Peyer's patch (tissue), 4 donors: ENCODE measurements at places on chromosomes 6 and 20. TPM values are rescaled to one million over a fixed set of nuclear protein-coding genes. Genes with fewer than 3 reads are reported as not detected.

DNA sequence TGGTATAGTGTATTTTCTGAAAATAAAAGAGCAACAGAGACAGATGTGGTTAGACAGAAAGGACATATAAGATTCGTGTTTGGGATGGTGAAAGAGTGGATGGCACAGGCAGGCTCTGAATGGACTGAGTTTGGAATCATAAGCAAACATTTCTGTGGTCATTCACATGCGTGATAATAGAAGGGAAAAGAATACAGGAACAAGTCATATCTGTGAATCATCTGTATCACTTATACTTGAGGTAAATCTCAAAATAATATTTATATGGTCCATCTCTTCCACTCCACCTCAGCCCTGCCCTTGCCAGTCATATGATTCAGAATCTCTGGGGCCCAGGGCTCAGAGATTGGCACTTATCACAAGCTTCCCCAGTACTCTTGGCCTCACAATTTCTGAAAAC, 535.1 kb downstream of the BCKDHB start:
- no peaks in the 10 kb centered on the region for H3K4me1 ChIP-seq
- no peak overlapping the region for H3K27ac ChIP-seq
- H3K4me3 ChIP-seq = no peak overlapping the region
- no peaks in the 10 kb centered on the region for H3K27me3 ChIP-seq
- no peaks in the 10 kb centered on the region for H3K36me3 ChIP-seq

Gene CFAP61
- not detected for total RNA-seq

- peak overlapping the region; percentile 66 for H3K27ac ChIP-seq
- H3K36me3 ChIP-seq = no peaks in the 10 kb centered on the region
- no peaks in the 10 kb centered on the region for H3K27me3 ChIP-seq
- no peak overlapping the region for H3K4me3 ChIP-seq
- H3K4me1 ChIP-seq = peaks cover 6% of the 10 kb centered on the region
- no peak for DNase-seq
Measured at GRCh38 chr6:56524891-56525703, 117.6 kb downstream of the DST start.

Gene OOEP
- not detected for total RNA-seq

- H3K27me3 ChIP-seq = no peaks in the 10 kb centered on the region
- H3K36me3 ChIP-seq = no peaks in the 10 kb centered on the region
- H3K4me1 ChIP-seq = no peaks in the 10 kb centered on the region
- DNase-seq = no peak
- no peak overlapping the region for H3K27ac ChIP-seq
- H3K4me3 ChIP-seq = no peak overlapping the region
Measured at GRCh38 chr6:11584244-11584643, 46.7 kb downstream of the TMEM170B start.

Gene RBBP8NL
- total RNA-seq = 26.7 TPM

GRCh38 chr20:56428410-56428809, 16.4 kb downstream of the CASS4 start:
- no peaks in the 10 kb centered on the region for H3K36me3 ChIP-seq
- peaks cover 3% of the 10 kb centered on the region for H3K4me1 ChIP-seq
- DNase-seq = no peak

- H3K27ac ChIP-seq = no peak overlapping the region
- no peaks in the 10 kb centered on the region for H3K4me1 ChIP-seq
- H3K36me3 ChIP-seq = no peaks in the 10 kb centered on the region
Measured at GRCh38 chr6:124758663-124759062, 203.6 kb upstream of the RNF217 start.

Gene FGD2
- 2.5 TPM for total RNA-seq

Gene RPS21
- total RNA-seq = 696 TPM

GRCh38 chr6:125073071-125073470, 80.5 kb upstream of the TPD52L1 start:
- no peaks in the 10 kb centered on the region for H3K36me3 ChIP-seq
- H3K4me1 ChIP-seq = no peaks in the 10 kb centered on the region
- H3K27ac ChIP-seq = no peak overlapping the region
- no peak overlapping the region for H3K4me3 ChIP-seq

Gene ADAT2
- total RNA-seq = 11.3 TPM

- no peak overlapping the region for H3K4me3 ChIP-seq
- no peak overlapping the region for H3K27ac ChIP-seq
- DNase-seq = no peak
- H3K27me3 ChIP-seq = no peaks in the 10 kb centered on the region
- H3K36me3 ChIP-seq = no peaks in the 10 kb centered on the region
- H3K4me1 ChIP-seq = no peaks in the 10 kb centered on the region
Measured at GRCh38 chr6:38730140-38730862, 15.2 kb downstream of the DNAH8 start.

DNA sequence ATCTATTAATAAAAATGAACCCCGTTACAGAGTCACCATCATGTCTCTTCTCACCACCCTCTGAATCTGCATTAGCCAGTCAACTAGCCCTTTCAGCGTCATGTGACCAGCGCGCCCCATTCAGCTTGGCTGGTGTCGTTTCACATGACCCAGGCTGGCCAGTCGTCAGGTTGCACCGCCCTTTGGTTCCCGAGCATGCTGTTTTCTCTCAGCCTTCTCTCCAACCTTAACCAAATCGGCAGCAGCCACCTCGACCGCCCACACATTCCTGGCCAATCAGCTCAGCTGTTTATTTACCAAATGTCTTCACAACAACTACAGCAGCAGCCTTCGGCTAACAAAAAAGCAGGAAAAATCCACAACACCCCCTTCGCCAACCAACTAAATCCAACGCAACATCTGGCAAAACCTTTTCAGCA, 5.6 kb downstream of the SRSF3 start:
- H3K4me1 ChIP-seq = peaks cover 76% of the 10 kb centered on the region
- H3K36me3 ChIP-seq = no peaks in the 10 kb centered on the region
- H3K27me3 ChIP-seq = no peaks in the 10 kb centered on the region

DNA sequence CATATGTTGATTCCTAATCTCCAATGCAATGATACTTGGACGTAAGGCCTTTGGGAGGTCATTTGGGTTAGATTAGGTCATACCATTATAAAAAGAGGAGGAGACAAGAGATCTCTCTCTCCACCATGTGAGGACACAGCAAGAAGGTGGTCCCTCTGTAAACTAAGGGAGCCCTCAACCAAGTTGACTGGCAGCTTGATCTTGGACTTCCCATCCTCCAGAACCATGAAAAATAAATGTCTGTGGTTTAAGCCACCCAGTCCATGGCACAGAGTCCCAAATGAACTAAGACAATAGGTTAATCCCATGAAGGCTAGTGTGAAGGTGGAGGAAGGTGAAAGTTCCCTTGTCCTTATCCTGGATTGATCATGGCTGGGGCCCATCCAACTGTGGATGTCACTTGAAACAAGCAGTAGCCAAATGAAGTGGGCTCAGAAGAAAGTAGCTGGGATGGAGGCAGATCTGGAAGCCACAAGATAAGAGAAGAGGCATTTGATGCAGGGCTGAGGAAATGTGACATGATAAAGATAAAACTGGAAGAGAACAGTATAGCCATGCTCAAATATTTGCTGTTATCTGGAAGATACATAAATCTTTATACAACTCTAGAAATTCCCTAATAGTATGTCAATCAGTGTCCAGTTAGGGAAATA, 99.9 kb downstream of the BANF2 start:
- no peak overlapping the region for H3K27ac ChIP-seq
- H3K27me3 ChIP-seq = no peaks in the 10 kb centered on the region
- H3K4me3 ChIP-seq = no peak overlapping the region
- no peaks in the 10 kb centered on the region for H3K36me3 ChIP-seq
- DNase-seq = no peak

- no peaks in the 10 kb centered on the region for H3K36me3 ChIP-seq
- H3K4me1 ChIP-seq = no peaks in the 10 kb centered on the region
- no peaks in the 10 kb centered on the region for H3K27me3 ChIP-seq
- DNase-seq = no peak
- no peak overlapping the region for H3K27ac ChIP-seq
- H3K4me3 ChIP-seq = no peak overlapping the region
Measured at GRCh38 chr6:53921639-53922038, 126.8 kb downstream of the LRRC1 start.

Gene MAS1
- total RNA-seq = not detected

Gene EPPIN
- not detected for total RNA-seq

Gene CCN2
- 28.7 TPM for total RNA-seq

- no peaks in the 10 kb centered on the region for H3K4me1 ChIP-seq
- H3K4me3 ChIP-seq = no peak overlapping the region
- no peaks in the 10 kb centered on the region for H3K36me3 ChIP-seq
Measured at GRCh38 chr20:859751-860231, 26.3 kb downstream of the FAM110A start.

DNA sequence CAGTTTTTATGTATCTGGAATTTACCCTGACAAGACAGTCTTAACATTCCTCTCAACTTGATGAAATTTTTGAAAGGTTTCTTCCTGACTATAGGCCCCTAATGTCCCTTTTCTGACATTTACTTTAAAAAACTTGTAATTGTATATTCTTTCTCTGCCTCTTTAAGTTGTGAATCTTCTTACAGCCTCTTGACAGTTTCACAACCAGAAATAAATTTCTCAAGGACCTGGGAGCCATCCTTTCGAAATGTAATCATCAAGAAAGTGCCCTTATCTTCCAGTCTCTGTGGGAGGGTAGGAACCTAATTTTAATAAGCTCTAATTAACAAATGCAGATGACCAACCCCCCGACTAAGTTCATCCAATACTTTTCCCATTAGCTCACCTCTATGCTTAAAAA, 403.6 kb upstream of the GJE1 start:
- no peaks in the 10 kb centered on the region for H3K27me3 ChIP-seq
- no peaks in the 10 kb centered on the region for H3K4me1 ChIP-seq
- no peak overlapping the region for H3K4me3 ChIP-seq
- H3K36me3 ChIP-seq = no peaks in the 10 kb centered on the region
- no peak for DNase-seq
- no peak overlapping the region for H3K27ac ChIP-seq

DNA sequence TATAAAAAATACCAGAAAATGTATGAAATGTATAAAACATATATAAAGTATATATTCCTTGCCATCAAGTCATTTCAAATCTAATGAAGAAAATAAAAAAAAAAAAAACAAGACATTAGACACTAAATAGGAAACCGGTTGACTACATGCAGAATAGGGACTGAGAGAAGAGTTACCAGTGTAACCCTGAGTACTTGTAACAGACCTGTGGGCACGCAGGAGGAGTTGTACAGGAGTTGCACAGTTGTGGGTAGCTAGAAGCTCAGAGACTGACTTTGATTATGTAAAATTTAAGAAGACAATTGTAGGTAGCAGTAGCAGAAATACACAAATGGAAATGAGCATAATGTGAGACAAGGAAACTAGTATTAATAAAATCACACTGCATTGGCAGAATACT, 112.4 kb upstream of the DST start:
- no peaks in the 10 kb centered on the region for H3K4me1 ChIP-seq
- H3K27ac ChIP-seq = no peak overlapping the region
- no peaks in the 10 kb centered on the region for H3K27me3 ChIP-seq
- no peaks in the 10 kb centered on the region for H3K36me3 ChIP-seq
- H3K4me3 ChIP-seq = no peak overlapping the region

DNA sequence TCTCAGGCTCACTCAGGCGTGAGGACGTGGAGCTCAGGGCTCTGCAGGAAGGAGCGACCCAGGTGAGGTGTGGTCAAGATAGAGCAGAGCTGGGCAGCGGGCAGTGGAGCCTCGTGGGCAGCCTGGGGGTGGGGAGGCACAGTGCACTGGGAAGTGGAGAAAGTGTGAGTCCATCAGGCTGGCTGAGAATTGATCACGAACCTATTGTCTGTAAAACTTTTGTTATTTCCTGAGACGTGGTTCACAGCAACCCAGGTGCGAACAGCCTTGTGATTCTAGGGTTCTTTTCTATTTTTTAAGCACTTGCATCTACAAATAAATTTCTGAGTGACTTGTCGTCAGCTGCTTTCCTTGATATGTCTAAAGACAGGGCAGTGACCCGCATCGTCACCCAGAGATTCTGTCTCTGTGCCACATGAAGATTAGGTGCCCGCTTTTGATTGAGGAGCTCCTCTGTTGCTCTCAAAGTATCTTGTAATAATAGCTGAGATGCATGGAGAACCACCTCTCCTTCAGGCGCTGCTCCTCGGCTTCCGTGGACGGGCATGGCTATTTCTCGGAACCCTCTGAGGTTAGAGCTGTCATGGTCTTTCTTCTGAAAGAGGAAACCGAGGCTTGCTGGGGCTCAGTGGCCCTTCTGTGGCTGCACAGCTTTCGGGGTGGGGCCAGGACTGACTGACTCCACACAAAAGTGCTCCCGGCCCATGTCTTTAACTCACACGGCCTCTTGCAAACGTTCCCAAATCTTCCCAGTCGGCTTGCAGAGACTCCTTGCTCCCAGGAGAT, 662 bp upstream of the CCR6 start:
- no peak overlapping the region for H3K4me3 ChIP-seq
- DNase-seq = no peak
- no peaks in the 10 kb centered on the region for H3K36me3 ChIP-seq
- peak overlapping the region; percentile 50 for H3K27ac ChIP-seq

Gene SLC22A16
- not detected for total RNA-seq

GRCh38 chr20:22245139-22245538, 339.2 kb downstream of the FOXA2 start:
- H3K36me3 ChIP-seq = no peaks in the 10 kb centered on the region
- no peak overlapping the region for H3K4me3 ChIP-seq
- H3K4me1 ChIP-seq = no peaks in the 10 kb centered on the region
- no peak for DNase-seq
- H3K27ac ChIP-seq = no peak overlapping the region
